ENCODE measurements at places on chromosomes 2 and 18. TPM values are rescaled to one million over a fixed set of nuclear protein-coding genes. Genes with fewer than 3 reads are reported as not detected.

Gene UCN
- 2.2 TPM for total RNA-seq

GRCh38 chr2:151334082-151334815 is 23.1 kb upstream of the TNFAIP6 start:
- H3K36me3 ChIP-seq: no peaks in the 10 kb centered on the region
- H3K4me3 ChIP-seq: no peak overlapping the region
- no peaks in the 10 kb centered on the region for H3K27me3 ChIP-seq
- no peak overlapping the region for H3K27ac ChIP-seq
- no peaks in the 10 kb centered on the region for H3K4me1 ChIP-seq

- no peak overlapping the region for H3K27ac ChIP-seq
- H3K4me3 ChIP-seq: no peak overlapping the region
- DNase-seq: peak; percentile 21
- H3K27me3 ChIP-seq: no peaks in the 10 kb centered on the region
- no peaks in the 10 kb centered on the region for H3K36me3 ChIP-seq
Measured at GRCh38 chr18:76491473-76491775, 3.6 kb downstream of the ZNF516 start.

DNA sequence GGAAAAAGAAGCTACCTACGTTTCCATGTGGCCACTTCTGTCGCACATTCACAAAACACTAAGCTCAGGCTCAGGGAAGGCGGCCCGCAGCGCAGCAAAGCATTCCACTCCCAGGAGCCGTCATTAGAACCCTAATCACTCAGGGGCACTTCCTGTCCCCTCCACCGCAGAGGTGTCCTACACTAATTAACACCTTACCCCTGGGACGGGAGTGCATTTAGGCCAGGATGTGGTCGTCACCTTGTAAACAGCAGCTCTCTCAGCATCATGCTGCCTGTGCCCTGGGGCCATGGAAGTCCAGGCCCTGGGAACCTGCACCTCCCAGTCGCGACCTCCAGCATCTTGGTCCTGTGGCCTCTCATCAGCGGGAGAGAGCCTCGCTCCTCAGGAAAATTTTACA is 359.8 kb upstream of the SALL3 start:
- no peak overlapping the region for H3K4me3 ChIP-seq
- H3K27me3 ChIP-seq: peaks cover 7% of the 10 kb centered on the region
- no peak overlapping the region for H3K27ac ChIP-seq
- H3K36me3 ChIP-seq: no peaks in the 10 kb centered on the region
- DNase-seq: no peak
- no peaks in the 10 kb centered on the region for H3K4me1 ChIP-seq

DNA sequence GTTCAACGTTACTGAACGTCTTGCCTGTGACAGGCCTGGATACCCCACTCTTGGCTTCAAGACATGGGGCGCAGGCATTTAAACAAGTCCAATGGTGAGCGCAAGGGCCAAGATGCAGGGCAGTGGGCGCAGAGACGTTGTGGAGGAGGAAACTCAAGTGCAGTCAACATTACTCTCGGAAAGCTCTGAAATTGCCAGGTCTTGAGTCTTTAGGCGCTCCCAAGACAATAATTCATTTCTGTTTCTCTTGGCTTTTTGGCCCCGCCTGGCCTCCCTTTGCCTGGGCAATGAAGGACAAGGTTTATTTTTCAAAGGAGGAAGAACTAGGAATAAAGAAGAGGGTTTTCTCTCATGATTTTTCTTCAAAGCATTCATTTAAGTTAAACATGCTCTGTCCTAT is 13.3 kb upstream of the TMEM214 start:
- H3K36me3 ChIP-seq: peaks cover 33% of the 10 kb centered on the region
- H3K4me1 ChIP-seq: peaks cover 67% of the 10 kb centered on the region
- H3K27me3 ChIP-seq: no peaks in the 10 kb centered on the region
- no peak overlapping the region for H3K4me3 ChIP-seq
- peak overlapping the region; percentile 64 for H3K27ac ChIP-seq

DNA sequence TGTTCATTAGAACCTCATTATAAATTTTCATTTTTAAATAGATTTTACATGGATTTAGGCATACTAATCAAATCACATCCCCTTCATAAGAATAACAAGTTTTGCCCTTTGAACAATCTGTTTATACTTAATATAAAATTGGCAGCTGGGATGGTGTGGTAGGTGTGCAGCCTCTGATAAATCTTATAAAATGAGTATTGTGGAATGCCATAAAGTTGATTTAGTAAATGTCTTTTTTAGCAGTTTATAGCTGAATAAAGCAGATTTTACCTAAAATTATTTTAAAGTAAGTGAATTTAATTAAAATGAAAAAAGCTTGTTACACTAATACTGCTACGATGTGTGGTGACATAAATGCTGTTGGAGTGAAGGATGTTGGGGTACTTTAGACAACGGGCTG is 35.5 kb downstream of the VAPA start:
- H3K27ac ChIP-seq: peak overlapping the region; percentile 81
- H3K4me3 ChIP-seq: no peak overlapping the region
- no peaks in the 10 kb centered on the region for H3K27me3 ChIP-seq

DNA sequence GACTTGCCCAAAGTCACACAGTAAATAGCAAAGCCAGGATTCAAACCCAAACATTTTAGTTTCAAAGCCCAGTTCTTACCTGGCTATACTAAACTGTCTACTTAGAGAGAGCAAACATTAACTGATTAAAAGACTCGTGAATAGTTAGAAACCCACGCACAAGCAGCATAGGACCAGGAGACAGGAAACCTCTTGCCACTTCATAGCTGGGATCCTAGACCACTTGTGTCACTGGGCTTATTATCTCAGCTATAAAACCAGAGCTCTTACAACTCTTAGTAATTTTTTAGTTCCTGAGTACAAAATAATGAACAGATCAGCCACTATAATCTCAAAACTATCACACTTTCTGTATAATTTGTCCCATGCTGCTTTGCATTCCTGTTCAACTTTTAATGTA is 2.4 kb upstream of the AAK1 start:
- H3K27ac ChIP-seq: no peak overlapping the region
- H3K4me3 ChIP-seq: no peak overlapping the region
- H3K4me1 ChIP-seq: peaks cover 25% of the 10 kb centered on the region
- DNase-seq: no peak

DNA sequence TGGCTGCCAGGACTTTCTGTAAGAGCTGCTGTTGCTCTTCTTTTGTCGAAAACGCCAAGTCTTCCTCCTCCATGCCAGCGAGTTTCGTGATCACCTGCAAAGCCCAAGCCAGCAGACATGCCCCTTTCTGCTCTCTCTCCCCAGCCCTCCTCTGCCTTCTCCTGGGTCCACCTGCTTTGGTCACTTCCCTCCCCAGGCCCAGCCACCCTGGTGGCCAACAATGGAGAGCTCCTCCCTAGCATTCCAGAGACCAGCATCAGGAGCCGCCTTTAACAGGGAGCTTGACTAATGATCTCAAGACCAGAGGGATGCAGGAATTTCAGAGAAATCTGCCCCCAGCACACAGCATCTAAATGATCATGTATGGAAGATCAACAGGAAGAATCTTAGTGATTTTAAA is 34.6 kb downstream of the ERCC3 start:
- no peaks in the 10 kb centered on the region for H3K27me3 ChIP-seq
- H3K4me3 ChIP-seq: no peak overlapping the region
- H3K27ac ChIP-seq: no peak overlapping the region
- DNase-seq: no peak
- peaks cover 56% of the 10 kb centered on the region for H3K36me3 ChIP-seq

DNA sequence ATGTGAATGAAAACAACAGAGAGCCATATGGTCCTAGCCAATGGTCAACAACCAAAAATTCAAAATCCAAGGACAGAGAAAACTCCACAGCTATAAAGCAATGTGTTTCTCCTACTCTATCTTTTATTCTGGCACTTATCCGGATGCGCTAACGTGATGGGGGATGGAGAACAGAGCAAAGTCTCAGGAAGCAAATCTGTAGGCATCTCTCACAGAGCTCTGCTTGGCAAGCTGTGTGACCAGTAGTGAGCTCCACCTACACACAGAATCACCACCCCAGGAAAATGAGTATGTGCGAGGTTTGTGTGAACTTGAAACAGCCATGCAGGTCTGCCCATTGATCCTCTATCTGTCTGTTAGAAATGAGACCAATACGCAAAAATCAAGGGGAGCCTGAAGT is 584.3 kb downstream of the BCL11A start:
- H3K36me3 ChIP-seq: no peaks in the 10 kb centered on the region
- H3K27ac ChIP-seq: no peak overlapping the region
- H3K4me3 ChIP-seq: no peak overlapping the region
- no peaks in the 10 kb centered on the region for H3K4me1 ChIP-seq
- H3K27me3 ChIP-seq: no peaks in the 10 kb centered on the region

Measured in K562 (cell line).